Inflammatory macrophage (primary cell): ENCODE measurements at places on chromosomes 1 and 21.

DNA sequence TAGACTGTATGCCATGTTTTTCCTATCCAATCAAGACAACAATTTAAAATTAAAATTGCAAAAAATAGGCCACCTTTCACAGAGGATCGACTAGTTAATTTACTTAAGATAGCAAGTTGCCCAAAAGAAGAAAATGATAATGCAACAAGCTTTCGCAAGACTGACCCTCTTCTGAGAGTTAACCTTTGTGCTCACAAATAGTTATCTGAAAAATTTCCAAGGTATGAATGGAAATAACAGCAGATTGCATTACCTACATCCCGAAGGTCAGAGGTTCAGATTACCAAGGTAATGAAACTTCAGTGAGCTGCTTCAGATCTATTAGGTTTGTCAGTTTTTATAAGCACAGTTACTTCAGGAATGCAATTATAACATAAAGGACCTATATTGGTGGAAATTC lies 298.0 kb downstream of the KCTD3 start:
- no peak for DNase-seq

DNA sequence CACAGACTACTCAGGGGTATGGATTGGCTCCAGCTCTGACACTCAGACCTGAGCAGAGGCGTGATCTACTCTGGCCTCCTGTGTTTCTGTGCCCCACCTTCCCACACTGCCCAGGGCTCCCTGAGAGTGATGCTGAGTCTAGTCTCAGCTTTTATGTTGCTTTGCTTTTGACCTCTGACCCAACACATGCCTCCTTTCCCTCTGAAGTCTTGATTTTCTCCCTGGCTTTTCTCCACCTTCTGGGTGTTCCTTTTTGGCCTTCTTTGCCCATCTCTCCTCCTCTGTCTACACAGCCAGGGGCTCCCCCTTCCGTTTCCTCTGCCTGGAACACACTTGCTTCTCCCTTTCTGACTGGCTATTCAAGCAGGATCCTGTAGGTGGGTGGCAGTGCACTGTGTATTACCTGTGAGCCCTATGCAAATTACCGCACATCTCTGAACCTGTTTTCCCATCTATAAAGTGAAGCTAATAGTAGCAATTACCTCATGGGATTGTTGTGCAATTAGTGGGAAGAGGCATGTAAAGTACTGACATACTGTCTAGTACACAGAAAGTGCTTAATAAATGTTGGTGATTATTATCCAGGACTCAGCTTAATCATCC lies 13.7 kb upstream of the MEX3A start:
- no peak for DNase-seq

- no peak for DNase-seq
Observed at GRCh38 chr21:42388740-42389448, 7.0 kb downstream of the TMPRSS3 start.

GRCh38 chr1:41499591-41499990 lies 15.1 kb upstream of the EDN2 start:
- no peak for DNase-seq

DNA sequence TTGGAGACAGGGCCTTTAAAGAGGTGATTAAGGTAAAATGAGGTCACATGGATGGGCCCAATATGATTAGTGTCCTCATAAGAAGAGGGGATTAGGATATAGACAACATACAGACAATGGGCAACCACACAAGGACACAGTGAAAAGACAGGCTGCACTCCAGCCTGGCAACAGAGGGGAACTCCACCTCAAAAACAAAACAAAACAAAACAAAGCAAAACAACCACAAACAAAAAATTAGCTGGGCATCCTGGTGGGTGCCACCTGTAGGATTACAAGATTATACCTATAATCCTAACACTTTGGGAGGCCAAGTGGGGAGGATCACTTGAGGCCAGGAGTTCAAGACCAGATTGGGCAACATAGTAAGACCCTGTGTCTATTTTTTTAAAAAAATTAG lies 4.8 kb upstream of the MDM4 start:
- DNase-seq = no peak
